ENCODE measurements at places on chromosomes 6 and 20.
A peak's percentile ranks its signal among the peaks of the same experiment; 100 is the strongest.

- DNase-seq: peak; percentile 58
These were observed 288.0 kb downstream of the PHACTR1 start for GRCh38 chr6:13004601-13005000.

- no peak for DNase-seq
These were observed 248.3 kb downstream of the GMPR start for GRCh38 chr6:16486661-16487060.

- DNase-seq: no peak
These were observed 36.0 kb downstream of the SESN1 start for GRCh38 chr6:109058620-109059019.

DNA sequence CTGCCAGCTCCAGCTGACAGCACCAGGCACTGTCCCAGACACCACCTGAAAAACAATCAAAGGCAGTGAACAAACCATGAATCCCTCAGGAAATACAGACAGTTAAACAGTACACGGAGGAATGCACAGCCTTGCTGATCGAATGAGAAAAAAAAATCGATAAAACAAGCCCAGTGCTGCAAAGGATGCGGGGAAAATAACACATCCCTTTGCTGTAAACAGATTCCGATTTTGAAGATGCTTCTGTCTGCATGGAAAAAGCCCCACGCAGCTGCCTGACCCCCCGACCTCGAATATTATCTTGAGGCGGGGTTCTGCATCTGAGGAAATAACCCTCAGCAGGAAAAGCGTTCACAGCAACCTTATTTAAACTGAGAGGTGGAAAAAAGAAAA, 43.9 kb downstream of the RBM38 start:
- DNase-seq: no peak

GRCh38 chr6:156662025-156662445, 115.1 kb upstream of the ARID1B start:
- DNase-seq: no peak

DNA sequence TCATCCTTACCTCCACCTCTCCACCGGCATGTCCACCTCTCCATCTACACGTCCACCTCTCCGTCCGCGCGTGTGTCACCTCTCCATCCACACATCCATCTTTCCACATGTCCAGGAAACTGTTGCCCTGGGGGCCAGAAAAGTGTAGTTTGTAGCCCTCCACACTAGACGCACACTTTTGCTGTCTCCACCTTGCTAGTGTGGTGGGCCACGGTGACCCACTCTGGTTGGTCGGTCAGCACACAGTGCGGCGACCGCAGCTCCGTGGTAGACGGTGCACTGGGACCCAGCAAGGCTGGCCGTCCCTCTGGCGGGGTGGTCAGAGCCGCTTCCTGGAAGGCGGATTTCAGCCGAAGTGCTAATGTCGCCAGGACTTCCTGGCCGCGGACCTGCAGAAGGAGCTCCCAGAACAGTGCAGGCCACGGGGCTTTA, 268.6 kb downstream of the DLL1 start:
- DNase-seq: no peak

GRCh38 chr6:20847904-20848303, 313.6 kb downstream of the CDKAL1 start:
- DNase-seq: no peak
